ENCODE measurements at places on chromosomes 13 and 19.

GRCh38 chr13:52955472-52955874 is 73.1 kb upstream of the OLFM4 start:
- DNase-seq: peak; percentile 53

DNA sequence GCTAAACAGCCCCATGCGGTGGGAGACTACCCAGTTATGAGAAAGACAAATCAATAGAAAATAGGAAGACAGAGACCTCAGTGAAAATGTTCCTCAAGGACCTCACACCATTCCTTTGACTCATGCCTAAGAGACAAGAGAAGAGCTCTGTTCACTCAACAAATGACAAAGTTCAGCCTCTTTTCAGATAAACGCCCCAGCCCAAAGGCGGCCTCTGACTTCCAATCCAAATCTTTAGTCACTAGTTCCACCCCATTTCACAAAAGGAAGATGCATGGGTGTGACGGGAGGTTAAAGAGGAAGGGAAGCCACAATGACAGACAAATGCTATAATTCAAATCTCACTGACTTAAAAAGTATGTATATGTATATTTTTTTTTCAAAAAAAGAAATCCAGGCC is 8.1 kb downstream of the CARS2 start:
- DNase-seq: no peak

DNA sequence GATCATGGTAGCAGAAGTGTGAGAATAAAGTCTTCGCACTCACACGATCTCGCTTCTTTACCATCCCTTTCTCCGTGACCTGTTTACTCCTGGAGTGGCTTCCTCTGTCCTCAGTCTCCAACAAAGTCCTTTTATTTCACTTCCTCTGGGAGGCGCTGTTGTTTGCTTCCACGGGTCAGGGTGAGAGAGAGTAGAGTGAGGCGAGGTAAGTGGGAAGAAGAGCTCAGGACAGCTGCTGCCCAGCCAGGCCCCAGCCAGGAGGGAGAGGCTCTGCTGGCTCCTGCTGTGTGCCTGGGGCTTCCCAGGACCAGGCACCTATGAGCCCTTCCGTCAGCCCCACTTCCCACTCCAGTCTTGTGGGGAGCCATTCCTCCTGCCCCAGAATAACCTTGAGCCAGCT is 242.1 kb downstream of the FGF9 start:
- DNase-seq: peak; percentile 59

DNA sequence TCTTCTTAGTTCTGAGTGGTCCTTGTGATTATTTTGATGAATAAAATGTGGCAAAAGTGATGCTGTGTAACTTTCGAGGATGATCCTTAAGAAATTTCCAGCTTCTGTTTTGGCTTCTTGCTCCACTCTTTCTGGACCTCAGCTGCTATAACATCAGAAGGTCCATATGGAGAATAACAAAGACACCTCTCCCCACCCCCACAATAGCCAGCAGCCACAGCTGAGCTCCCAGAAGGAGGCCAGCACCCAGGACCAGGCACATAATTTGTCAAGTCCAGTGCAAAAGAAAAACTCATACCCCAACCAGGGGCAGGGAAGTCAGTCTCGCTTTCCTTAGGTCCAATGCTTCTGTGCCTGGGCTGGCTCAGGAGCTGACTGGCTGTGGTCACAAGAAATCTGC is 357.6 kb downstream of the RFC3 start:
- no peak for DNase-seq

DNA sequence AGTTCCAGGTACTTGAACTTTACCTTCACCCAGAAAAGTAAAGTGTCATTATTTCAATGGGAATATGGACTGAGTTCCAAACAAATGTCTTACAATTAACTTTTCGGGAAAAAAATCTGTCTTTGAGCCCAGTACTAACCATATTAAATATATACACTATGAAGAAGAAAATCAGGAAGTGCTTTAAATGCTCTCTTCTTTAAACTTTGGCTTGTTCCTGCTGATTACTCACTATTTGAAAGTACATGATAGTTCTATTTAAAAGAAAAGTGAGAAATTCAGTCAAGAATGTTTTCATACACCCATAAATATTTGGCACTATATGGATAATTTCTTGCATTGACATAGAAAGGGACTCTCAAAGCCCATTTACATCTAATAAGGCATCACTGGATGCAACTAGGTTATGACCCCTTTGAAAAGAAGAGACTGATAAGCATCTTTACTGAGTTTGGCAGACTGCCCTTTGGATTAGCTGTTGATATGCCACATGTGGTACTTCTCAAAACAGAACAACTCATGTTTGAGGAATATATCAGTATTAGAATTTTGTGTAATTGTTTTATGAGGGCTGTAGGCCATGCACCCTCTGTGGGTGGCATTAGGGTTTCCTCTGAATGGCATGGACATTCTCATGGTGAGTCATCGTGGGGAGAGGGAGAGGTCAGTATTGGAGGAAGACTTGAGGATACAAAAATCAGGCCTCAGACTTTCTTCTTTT is 25.0 kb upstream of the VWA8 start:
- DNase-seq: no peak

- DNase-seq: no peak
Measured at GRCh38 chr13:111034811-111035210, 80.3 kb upstream of the ARHGEF7 start.

- DNase-seq: no peak
Measured at GRCh38 chr13:42190529-42190928, 81.4 kb upstream of the AKAP11 start.

- no peak for DNase-seq
Measured at GRCh38 chr13:104750377-104750776, 1684.2 kb upstream of the SLC10A2 start.

DNA sequence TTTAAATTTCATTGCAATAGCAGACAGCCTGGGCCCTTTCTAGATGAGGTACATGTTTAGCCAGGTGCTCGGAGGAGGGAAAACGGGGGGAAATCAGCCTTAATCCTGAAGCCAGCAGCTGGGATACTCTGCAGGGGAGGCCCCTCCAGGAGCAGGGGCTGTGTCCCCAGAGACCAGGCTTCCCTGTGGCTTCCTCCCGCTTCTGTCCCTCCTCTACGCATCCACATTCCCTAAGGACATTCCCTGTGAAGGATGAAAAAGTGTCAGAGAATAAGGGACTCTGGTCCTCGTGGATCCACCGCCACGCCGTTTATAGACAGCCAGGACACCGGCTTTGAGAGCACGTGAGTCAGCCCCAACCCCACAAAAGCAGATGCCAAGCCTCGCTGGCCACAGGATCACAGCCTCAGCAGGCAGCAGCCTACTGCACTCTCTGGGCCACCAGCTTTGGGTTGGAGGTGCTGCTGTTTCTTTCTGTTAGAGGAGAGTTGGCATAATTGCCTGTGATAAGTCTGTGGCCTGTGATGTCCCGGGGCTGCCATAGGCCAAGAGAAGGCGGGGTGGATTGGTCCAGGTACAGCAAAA is 36.7 kb upstream of the RANBP3 start:
- DNase-seq: no peak

DNA sequence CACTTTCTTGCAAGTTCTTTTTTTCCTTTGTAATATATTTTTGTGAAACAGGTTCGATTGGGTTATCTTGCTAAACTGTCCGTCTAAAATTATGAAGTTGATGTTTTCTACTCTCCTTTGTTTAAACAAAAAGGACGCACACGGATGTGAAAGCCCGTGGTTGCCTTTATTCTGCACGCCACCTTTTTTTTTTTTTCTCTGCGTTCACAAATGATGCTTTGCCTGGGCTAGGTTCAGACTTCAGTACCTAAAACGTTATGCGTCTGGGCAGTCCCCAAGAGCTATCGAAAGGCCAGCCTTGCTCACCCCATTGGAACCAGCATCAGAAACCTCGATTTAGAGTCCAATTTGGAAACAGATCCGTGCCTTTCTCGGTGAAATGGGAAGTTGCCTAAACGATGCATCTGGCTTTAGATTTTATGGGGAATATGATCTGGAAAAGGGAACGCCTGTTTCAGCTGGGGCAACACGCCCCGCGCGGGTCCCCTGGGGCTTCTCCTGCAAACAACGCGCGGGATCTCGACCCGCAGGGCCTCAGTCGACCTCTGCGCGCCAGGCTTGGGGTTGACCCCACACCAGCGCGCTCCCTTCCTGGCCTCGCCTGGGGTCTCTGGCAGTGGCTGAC is 113.9 kb downstream of the KCNRG start:
- DNase-seq: no peak

DNA sequence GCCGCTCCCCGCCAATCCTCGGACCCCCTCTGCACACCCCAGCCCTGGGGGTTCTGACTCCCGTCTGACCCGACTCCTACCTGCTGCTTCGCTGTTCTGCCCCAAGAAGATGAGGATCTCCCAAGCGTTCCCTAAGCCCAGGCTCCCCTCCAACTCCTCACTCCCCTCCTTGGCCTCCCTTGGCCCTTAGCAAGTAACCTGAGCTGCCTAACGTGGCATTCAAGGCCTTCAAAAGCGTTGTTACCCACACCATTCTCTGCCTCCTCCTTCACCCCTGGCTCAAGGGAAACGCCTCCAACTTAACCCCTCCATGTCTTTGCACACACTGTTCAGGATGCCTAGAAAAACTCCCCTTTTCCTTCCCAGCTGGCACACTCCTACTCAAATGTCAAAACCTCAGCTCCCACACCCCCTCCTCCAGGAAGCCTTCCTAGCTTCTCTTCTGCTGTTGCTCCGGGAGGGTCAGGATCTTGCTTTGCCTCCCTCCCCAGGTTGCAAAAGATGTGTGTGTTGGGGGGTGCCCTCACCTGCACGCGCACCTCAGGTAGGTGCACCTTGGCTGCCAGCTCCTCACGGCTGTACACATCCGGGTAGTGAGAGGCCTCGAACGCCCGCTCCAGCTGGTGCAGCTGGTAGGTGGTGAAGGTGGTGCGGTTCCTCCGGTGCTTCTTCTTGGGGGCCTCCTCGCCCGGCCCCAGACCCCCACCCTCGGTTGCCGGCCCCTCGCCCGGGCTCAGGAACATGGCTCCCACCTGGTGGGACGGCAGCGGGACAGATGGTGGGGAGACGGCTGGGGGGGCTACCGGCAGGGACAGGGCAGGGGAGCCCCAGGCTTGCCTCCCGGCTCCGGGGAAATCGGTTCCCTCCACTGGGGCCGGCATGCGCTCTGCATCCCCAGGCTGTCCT is 775 bp downstream of the RAX2 start:
- DNase-seq: no peak

- no peak for DNase-seq
Measured at GRCh38 chr13:79525064-79525857, 44.3 kb downstream of the NDFIP2 start.

DNA sequence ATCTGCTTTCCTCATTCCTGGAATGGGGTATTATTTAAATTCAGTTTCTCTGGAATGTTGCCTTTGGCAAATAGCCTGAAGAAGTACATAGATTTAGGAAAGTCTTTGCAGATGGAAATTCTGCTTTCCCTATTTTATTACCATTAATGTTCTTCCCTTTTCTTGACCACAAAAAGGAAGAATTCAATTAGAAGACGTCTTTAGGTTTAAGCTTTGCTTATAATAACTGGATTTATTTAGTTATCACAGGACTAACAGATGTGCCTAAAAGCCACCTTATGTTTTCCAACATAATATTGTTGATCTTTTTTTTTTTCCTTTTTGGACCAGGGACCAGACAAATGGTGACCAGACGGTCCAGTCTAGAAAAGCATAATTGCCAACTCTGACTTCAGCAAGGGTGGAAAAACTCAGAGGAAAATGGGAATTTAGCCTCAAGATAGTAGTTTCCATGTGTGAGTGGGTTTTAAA is 210.1 kb upstream of the SPRY2 start:
- no peak for DNase-seq

DNA sequence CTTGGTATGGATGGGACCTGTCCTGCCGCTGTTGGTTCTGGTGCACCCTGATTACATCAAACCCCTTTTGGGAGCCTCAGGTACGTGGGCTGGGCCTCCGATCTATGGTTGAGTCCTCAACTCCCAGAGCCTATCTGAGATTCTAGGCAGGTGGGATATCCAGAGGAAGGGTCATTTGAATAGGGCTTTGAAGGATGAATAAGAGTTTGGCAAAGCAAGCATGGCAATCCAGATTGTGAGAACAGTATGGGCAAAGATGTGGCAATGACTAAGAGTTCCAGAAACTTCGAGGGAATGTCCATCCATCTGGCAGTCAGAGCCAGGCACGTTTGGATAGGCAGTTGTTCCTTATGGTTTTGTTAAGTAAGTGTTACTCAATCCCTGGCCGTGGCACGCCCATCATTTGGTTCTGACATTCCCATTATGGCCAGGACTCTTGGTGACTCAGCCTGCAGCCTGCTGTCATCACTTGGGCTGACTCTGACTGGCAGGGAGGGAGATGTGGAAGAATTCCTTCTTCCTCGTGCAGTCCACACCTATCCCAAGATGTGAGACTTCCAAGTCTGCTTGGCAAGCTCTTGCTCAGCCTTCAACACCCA is 21.5 kb downstream of the CYP4F22 start:
- no peak for DNase-seq

DNA sequence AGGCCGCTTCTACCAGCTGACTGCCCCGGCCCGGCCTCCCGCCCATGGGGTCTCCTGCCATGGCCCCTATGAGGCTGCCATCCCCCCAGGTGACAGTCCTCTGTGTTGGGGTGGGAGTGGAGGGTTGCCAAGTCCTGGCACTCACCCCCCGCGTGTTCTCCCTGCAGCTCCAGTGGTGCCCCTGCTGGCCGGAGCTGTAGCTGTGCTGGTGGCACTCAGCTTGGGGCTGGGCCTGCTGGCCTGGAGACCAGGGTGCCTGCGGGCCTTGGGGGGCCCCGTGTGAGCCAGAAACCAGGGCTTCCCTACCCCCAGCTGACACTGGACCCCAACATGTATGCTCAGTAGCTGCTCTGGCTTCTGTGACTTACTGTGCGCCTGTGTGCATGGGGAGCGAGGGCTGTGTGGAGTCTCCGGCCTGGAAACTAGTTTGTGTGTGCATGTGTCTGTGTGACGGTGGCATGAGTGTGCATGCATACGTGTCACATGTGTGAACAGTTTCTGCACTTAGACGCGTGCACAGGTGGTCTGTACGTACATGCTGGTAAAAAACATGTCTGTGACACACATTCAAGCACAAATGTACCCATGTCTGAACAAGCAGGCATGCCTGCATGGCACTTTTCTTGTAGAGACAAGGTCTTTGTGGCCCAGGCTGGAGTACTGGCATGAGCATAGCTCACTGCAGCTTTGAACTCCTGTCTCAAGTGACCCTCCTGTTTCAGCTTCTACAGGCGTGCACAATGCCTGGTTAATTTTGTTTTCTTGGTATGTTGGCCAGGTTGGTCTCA is 4.9 kb downstream of the ACP4 start:
- DNase-seq: peak; percentile 36

GRCh38 chr19:21508198-21508597 is 2.8 kb downstream of the ZNF429 start:
- DNase-seq: no peak

DNA sequence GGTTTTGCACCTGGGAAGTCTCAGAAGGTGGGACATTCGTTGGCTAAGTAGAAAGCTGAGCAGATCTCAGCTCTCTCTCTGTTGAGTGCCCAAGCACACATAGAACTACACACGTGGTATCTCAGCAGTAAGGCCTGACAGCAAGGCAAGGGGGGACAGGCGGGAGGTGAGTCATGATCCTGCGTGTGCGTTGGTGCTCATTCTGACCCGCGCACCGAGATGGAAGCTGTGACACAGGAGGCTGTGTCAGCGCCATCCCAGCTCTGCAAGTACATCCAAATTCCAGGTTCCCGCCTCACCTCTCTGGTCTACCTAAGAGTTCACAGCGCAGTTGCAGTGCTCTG is 135.7 kb downstream of the USP12 start:
- no peak for DNase-seq
